ENCODE measurements at places on chromosomes 1 and 21.

DNA sequence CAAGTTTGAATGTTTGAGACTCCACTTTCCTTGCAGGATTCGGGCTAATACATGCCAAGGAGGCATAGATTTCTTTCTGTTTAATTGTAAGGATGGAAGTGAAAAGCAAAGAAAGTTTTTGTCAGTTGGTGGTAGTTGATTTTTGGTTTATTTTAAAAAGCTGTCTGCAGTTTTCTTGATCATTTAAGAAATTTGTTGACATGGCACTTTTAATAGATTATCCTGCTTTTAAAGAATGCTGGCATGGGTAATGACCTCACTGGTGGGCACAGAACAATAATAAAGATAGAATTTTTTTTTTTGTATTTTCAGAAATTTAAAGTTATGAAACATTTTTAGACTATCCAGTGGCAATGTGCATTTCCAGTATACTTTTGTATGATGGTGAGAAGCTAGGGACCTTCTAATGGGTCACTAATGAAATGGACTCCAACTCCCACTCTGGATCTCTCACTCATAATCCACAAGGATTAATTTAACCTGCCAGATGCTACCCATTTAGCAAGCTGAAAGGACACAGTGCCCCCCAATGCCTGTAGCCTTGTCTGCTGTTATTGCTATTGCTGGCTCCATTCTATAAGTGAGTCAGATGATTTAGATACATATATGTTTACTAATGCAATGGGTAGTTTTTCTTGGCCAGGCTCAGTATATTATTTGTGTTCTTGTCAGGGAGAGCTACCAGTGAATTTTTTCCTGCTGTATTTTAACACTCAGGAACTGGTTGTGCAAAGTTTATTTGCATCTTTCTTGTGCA is 190.2 kb upstream of the SGIP1 start:
- no peak for DNase-seq

DNA sequence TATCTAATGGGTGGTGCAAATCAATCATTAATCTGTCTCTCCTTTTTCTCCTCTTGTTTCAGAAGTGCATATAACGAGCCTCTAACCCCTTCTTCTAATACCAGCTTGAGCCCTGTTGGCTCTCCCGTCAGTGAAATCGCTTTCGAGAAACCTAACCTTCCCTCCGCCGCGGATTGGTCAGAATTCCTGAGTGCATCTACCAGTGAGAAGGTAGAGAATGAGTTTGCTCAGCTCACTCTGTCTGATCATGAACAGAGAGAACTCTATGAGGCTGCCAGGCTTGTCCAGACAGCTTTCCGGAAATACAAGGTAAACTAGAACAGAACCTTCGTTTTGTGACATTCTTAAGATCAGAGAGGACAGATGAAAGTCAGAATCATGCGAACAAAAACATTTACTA is 25.3 kb upstream of the VAMP3 start:
- DNase-seq, result no peak

GRCh38 chr21:15212206-15212605 is 147.4 kb upstream of the NRIP1 start:
- DNase-seq, result no peak

GRCh38 chr1:212752934-212753497 is 38.6 kb downstream of the NSL1 start:
- DNase-seq, result no peak

DNA sequence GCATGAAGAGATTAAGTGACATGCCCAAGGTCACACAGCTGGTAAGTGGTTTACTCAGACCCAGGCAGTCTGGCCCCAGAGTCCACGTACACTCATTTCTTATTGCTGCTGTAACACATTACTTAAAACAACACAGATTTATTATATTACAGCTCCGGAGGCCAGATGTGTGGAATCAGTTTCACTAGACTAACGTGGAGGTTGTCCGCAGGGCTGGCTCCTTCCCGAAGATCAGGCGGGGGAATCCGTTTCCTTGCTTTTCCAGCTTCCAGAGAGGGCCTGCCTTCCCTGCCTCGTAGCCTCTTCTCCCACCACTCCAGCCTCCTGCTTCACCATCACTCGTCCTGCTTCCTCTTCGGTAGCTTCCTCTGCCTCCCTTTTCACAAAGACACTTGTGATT is 81.2 kb downstream of the KCNN3 start:
- no peak for DNase-seq

DNA sequence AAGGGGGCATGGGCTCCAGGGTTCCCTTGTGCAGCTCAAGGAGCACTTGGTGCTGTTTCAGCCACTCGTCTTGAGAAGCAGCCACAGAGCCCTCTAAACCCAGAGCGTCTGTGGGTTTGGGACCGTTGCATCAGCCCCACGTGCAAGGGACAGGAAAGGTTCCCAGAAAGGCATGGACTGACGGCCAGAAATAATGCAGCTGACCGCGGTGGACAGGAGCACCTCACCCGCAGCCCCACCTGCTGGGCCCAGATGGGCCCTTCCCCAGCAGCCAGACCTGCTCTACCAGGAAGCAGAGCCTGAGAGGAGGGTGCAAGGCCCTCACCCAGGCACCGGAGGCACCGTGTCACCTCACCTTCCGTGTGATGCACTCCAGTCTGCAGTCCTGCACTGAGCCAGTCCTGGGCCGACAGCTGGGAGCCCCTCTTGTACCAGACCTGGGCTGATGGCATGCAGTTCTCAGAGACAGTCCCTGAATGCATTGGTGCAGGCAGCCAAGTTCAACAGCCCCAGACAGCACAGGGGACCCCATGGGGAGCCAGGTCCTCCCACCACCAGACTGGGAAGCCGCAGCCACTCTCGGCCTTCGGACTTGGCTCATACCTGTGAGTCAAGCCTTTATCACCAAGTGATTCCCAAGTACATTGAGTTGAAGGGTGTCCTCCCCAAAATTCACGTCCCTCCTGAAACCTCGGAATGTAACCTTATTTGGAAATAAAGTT is 4.8 kb upstream of the TFF3 start:
- no peak for DNase-seq

GRCh38 chr1:204442376-204443259 is 31.0 kb upstream of the PPP1R15B start:
- no peak for DNase-seq

DNA sequence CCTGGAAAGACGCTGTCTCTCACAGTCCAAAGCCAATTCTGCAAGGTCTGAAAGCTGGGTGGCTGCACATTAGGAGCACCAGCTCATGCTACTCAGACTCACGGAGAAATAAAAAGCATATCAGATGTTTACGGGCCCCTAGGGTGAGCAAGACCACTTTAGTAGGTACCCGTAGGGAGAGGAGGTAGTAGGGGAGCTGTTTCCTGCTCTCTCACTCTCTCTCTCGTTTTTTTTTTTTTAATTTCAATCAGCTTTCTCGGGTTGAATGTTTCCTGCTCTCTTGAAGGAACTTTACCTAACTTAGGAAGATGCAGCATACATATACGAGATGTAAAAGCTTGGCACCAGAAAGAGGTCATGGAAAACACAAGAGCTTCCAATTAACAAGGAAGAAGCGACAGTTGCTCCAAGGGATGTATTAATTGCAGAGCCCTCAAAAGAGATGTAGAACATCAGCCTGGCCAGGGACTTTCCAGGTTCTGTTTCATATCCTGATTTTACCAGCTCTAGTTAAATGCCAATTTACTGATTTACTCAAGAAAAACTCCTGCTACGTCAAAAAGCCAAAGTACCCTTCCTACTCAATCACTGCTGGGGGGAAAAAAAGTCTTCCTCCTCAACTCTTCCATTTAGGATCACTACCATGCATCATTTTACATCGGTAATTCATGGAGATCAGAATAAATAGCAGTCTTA is 3.1 kb downstream of the LORICRIN start:
- no peak for DNase-seq

DNA sequence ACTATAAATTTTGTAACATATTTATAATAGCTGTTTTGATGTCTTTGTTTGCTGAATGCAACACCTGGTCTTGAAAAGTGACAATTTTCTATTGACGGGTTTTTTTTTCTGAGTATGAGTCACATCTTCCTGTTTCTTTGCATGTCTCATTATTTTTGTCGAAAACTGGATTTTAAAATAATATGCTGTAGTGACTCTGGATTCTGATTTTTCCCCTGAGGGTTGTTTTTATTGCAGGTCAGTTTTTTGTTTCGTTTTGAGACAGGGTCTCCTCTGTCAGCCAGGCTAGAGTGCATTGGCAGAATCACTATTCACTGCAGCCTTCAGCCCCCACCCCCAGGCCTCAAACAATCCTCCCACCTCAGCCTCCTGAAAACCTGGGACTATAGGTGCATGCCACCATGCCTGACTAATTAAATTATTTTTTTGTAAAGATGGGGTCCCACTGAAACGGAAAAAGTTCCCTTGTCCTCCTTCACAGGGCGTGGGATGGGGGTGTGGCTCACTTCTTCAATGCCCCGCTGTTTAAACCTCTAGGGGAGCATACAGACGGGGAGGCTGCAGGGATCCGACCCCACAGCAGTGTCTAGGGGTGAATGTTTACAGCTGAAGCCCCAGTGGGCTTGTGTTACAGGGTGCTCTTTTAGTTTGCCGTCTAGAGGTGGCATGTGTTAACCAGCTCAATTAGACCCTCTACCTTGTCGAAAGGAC is 11.3 kb upstream of the PPIE start:
- DNase-seq, result no peak

DNA sequence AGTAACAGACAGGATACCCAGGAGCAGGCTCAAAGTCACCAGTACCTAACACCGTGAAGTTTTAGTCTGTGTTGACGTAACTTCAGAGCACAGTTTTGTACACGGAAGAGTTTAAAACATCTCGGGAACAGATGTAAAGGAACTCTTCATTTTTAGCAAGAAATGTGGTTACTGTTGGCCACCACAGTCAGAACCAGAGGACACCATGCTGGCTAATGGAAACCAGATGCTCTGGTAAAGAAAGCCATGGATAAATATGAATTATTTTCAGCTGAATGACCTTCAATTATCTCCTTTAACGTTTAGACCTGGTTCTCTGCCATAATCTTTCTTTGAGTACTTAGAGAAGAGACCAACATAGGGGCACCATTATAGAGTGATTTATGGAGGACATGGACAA is 115.9 kb downstream of the NTMT2 start:
- DNase-seq, result no peak

DNA sequence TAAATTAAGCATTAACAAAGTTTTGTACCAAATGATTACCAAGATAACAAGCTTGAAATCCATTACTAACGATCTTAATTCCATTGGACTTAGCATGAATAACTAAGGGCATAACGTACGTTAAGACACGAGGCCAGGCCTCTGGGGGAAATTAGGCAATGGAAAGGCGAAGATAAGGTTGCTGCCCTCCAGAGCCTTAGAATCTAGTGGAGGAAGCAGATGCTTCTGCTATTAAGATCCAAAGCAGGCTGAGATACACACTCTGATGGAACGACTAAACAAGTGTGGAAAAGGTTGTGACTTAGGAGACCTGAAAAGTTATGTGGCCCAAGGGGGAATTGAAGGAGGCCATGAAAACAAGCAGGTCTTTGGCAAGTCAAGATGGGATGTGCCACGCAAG is 6.0 kb downstream of the AKNAD1 start:
- DNase-seq, result no peak

GRCh38 chr1:164210211-164210739 is 348.7 kb upstream of the PBX1 start:
- no peak for DNase-seq

DNA sequence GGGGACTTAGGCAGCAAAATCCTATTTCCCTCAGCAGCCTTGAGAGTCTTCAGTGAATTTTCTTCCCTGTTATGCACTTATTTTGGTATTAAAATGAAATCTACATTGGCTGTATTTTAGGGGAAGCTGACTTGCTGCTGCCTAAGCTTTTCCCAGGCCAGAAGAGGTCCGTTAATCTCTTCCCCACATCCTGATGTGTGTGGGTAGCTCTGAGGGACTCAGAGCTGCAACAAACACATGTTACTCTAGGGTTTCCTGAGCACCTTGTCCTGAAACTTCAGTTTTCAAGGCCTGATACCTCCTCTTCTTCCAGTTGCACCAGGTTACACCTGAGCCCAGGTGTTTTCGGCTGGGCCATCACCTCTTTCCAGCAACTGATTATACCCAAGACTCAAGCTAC is 51.5 kb downstream of the SYT6 start:
- DNase-seq, result no peak

All from NK-92 treated with Interleukin-12 subunit alpha and Interleukin-12 subunit beta, amount 100 ng/mL, for 24 hours (cell line).